HL-60 (cell line): ENCODE measurements at places on chromosomes 2 and 18.

DNA sequence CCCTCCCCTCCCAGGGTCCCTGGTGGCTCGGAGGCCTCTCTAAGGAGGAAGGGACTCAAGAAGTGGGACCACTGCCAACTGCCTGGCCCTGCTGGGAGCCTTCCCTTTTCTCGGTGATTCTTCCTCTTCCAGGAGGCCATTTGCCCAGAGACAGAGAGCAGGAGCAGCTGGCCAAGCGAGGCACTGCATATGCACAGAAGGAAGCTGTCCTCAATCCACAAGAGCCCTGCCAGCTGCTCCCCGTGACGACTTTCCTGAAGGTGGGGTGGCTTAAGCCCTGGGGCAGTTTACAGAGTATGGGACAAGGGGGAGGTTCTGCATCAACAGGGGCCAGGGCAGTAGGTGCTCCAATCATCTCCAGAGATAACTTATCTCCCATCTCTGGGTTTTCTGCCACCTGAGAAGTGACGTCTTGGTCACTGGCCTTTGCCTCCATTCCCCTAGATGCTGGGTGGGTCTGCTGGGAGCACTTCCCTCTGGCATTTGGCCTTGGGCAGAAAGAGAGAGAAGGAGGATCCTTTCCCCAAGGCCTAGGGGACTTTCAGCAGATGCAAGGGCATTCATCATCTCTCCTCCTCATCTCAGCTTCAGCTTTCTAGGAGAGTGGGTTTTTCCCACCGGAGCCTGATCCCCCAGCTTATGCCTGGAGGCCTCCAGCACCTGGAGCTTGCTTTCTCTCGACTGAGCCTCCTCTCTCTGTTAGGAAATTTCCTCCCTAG, 28.5 kb downstream of the CIB4 start:
- DNase-seq = no peak

DNA sequence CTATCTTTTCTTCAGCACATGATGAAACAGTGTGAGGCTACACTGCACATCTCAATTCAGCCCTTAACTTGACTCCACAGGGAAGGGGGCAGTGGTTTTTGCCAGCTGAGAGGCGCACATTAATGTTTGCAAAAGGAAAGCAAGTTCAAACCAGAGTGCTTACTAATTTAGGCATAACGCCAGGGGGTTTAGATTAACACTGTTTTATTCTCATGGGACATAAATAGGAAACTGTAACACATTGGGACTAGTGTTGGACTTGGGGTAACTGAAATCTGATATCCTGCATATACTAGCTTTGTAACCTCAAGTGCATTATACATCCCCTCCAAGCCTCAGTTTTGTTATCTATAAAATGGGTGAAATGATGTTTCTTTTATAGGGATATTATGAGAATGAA, 821.2 kb upstream of the ID2 start:
- no peak for DNase-seq

DNA sequence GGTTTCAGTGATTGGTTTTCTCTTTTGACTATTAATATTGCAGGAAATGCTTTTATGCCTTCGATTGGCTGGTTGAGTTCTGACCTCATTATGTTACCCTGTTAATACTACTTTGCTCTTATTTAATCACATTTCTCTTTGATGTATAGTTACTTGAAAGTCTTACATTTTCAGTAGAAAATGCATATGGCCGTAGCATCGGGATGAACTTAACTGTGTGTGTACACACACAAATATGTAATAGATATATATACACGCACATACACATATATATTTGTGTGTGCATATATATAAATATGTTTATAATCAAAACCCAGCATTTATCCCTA, 1.6 kb downstream of the EPC2 start:
- no peak for DNase-seq

DNA sequence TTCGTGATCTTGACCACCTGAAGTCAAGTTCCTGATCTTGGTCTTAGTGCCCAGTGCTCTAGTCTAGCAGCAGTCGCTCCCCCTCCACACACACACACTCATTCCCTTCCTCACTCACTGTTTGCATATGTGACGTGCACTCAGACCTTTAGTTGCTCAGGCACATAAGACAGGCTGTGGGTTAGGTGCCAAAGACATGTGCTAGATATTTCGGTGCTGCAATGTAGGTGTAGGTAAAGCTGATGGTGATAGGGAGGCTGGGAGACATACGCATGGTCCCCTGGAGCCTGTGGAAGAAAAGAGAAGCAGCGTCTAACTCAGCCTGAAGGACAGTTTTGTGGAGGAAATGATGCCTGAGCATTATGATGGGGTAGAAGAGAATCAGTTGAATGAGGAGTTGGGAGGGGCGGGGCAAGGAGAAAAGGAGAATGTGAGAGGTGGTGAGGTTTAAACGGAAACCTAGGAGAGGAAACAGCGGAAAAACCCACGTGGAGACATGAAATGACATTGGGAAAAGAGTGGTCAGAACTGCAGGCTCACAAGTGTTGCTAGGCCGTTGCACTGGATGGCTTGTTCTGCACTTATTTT, 3.8 kb downstream of the TTC39C start:
- DNase-seq = peak; percentile 48

GRCh38 chr2:32862269-32863055, 84.3 kb upstream of the LTBP1 start:
- DNase-seq = no peak
